ENCODE measurements at places on chromosomes 16 and 17.

DNA sequence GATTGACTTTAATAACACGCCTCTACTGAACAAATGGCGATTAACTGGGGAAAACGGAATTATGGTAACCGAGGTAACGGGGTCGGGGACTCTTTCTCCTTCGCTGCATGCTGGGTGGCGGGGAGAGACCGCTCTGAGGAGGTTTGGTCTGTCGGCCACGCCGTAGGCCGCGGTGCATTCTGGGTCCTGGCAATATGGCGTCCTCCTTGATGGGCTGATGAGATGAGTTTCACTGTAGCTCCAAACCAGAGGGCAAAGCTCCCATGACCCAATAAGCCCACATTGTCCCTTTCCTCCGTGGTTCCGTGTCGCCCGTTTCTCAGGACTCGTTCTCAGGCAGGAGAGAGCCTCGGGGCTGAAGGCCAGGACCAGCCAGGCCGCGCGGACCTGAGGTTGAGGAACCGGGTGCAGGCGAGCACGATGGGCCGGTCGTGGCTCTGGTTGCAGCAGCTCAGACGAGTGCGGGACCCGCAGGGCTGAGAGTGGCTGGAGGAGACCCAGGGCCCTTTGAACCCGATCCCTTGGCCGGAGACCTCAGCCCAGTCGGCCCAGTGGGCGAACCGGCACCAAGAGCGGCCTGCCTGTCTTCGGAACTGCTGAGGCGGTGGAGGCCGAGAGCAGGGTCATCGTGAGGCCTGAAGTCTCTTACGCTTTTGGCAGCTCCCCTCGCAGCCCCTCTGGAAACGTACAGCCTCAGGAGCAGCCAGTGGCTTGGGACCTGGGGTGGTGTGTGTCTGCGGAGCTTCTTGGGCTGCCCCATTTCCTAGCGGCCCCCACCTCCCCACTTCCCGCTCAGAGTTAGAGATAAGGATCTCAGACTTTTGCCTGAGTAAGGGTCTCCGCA lies at the start of gene RPTOR:
TSS of gene RPTOR (plus strand) at position 184 of the 844 bp plus-strand sequence. CDS start 792 bp downstream, outside the sequence.
- DNase-seq: peak; percentile 97

- DNase-seq: no peak
Measured at GRCh38 chr17:67833946-67834631, 8.8 kb downstream of the BPTF start.

DNA sequence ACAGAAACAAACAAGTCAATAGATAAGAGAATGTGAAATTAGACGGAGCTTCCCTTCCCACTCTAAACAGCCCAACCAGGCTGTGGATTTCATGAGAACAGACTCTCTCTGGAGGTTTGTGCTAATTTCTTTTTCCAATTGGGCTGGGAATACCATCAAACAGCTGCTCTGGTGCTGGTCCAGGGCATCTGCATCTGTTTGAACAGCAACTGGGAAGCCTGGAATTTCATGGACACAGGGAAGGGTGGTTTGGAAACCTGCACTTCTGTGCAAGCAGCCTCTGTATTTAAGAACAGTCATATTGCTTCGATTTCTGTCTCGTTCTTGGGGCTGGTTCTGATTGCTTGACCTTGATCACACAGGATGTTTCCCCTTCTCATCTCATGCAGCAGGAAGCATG lies 88.7 kb downstream of the FOXL1 start:
- DNase-seq: no peak

DNA sequence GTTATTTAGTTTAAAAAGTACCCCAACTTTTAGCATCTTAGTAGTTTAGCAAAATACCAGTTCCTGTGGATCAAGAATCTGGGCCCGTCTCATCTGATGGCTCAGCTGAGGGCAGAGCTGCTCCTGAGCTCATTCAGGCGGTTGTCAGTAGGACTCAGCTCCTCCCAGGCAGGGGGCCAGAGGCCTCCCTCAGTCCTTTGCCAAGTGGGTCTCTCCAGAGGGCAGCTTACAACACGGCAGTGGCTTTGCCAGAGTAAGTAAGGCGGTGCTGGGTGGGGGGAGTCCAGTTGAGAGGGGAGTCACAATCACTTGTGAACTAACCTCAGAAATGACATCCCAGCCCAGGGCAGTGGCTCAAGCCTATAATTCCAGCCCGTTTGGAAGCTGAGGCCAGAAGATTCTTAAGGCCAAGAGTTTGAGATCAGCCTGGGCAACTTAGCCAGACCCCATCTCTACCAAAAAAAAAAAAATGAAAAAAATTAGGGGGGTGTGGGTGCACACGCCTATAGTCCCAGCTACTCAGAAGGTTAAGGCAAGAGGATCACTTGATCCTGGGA lies 81.5 kb upstream of the MED9 start:
- DNase-seq: no peak

- DNase-seq: no peak
Measured at GRCh38 chr17:50611634-50612033, 23.0 kb upstream of the ABCC3 start.

DNA sequence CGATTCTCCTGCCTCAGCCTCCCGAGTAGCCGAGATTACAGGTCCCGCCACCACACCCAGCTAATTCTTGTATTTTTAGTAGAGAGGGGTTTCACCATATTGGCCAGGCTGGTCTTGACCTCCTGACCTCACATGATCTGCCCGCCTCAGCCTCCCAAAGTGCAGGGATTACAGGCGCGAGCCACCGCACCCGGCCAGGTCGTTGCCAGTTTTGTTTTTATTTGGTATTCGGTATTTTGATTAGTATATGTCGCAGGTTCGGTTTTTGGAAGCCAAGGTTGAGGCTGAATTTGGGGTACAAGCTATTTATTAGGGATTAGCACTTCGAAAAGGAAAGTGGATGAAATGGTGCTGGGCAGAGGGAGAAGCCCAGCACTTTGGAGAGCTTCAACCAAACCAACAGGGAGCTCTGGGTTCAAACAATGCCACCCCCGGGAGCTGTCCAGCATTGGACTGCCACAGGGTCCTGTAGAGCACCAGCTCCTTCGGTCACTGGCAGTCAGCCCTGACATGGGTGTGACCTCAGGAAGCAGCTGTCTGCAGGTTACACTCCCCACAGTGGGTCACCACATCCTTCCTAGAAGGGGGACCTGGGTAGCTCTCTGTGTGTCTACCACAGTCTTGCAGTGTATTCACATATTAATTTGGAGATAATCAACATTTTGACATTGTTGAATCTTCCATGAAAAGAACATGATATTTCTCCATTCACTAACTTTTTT lies 1.5 kb upstream of the CLEC10A start:
- no peak for DNase-seq

Measured in right forelimb (tissue), 1 donor.